ENCODE measurements at places on chromosomes 3 and 15.

DNA sequence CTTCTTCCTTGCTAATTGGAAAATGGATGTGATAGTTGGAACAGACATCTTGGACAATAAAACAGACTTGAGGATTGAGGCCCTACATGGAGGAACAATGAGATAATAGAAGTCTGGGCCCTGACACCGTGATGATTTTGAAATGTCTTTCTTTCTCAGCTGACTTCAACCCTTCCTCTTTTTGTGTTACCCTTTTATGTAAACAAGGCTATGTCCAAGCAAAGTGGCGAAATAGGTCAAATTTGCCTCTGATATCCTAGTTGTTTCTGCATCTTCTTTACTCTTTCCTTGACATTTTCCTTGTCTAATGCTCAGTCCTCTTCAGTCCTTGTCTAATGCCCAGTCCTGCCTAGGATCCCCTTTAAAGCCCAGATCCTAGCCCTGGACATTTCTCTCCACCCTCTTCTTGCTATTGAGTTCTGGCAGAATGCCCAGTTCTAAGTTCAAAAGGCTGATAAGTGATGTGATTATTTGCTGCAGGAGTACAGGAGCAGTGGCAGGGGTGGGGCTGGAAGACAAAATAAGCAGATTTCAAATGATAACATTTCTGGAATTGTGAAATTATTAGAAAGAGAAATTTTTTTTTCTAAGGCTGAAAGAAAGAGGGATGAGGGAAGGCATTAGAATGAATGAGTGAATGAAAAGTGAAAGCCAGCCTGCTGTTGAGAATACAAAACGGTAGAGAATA, 6.5 kb upstream of the VPS8 start:
- no peak for DNase-seq

DNA sequence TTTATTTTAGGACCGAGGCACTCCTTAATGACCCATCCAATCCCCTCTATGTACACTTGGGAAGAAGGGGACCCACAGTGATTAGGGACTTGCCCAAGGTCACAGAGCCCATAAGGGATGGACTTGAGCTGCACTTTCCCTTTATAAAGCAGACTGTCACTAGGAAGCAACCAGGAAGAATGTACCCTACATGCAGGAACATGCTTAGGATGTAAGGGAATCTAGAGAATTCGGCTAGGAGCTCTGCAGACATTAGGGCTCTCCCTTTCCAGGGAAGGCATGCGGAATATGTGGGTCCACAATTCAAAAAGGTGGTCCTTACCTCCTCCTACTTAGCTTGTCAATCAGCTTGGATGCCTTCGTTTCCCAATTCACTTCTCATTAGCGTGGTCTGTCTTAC, 78.7 kb downstream of the TMEM266 start:
- no peak for DNase-seq

DNA sequence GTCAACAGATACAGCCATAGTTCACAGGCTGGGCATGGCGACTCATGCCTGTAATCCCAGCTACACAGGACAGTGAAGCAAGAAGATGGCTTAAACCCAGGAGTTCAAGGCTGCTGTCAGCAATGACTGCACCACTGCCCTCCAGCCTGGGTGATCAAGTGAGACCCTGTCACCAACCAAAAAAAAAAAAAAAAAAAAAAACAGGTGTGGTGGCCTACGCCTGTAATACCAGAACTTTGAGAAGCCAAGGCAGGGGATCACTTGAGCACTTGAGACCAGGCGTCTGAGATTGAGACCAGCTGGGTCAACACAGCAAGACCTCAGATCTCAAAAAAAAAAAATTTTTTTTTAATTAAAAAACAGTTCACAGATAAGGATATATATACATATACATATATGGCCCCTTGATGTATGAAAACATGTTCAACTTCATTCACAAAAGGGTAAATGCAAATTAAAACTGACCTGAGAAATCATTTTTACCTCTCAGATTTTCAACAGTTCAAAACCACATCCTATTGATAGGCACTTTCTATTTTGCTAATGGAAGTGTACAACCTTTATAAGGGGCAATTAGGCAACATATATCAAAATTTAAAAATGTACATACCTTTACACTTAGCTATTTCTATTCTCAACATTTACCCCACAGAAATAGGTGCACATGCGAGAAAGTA, 51.1 kb downstream of the OSBPL10 start:
- no peak for DNase-seq

- DNase-seq: no peak
Observed at GRCh38 chr15:39887832-39888231, 32.2 kb downstream of the GPR176 start.

DNA sequence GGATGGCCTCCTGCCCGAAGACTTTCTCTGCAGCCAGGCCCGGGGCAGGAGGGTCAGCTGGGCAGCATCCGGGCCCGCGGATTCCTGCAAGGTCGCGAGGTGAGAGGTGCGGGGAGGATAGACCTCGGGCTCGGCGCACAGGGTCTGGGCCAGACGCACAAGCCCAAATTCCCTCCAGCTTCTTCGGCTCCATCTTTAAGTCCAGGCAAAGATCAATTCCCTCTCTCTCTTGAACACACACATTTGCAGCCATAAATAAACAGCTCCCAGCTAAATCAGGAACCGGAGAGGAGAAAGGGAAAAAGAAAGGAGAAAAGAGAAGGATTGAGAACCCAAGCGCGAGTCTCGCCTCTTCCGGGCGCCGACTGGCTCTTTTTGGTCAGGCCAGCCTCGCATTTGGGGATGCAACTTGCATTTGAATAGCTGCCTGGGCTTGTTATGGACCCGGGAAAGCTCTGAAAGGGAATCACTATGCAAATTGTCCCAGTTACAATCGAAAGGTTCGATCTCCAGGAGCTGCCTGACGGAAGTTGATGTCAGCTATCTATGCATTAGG, 14.5 kb upstream of the ONECUT1 start:
- no peak for DNase-seq

GRCh38 chr15:100879464-100880138, at the start of gene ALDH1A3:
ALDH1A3 (plus strand) TSS chr15:100879831; CDS start chr15:100879908, 77 bp downstream.
- no peak for DNase-seq

GRCh38 chr3:149566292-149566975, 91.4 kb downstream of the WWTR1 start:
- DNase-seq: no peak

- DNase-seq: no peak
Observed at GRCh38 chr3:40088527-40089170, 220.9 kb upstream of the EIF1B start.

DNA sequence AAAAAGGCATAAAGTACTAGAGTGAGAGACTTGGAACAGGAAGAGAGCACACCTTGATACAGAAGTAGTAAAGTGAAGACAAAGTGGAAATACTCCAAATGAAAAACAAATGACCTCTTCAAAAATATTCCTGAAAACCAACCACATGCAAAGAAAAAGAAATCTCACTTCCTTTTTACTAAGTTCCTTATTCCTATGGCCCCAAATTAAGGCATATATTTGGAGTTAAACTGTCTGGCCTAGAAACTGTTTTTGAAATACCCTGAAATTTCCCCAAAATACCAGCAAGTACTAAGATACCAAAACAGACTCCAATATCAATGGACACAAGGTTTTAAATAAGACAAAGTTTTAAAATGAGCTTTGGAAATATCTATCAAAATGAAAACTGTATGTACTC, 58.2 kb downstream of the ZNF148 start:
- DNase-seq: no peak

- DNase-seq: no peak
Observed at GRCh38 chr3:185724251-185724650, 100.6 kb downstream of the IGF2BP2 start.

DNA sequence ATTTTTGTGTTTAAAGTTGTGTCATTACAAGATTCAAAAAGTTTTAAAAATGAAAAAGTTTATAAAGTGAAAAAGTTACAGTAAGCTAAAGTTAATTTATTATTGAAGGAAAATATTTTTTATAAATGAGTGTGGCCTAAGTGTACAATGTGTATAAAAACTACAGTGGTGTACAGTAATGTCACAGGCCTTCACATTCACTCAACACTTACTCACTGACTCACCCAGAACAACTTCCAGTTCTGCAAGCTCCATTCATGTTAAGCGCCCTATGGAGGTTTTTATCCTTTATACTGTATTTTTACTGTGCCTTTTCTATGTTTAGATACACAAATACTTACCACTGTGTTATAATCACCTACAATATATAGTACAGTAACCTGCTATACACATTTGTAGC, 76.3 kb downstream of the DTWD1 start:
- no peak for DNase-seq

DNA sequence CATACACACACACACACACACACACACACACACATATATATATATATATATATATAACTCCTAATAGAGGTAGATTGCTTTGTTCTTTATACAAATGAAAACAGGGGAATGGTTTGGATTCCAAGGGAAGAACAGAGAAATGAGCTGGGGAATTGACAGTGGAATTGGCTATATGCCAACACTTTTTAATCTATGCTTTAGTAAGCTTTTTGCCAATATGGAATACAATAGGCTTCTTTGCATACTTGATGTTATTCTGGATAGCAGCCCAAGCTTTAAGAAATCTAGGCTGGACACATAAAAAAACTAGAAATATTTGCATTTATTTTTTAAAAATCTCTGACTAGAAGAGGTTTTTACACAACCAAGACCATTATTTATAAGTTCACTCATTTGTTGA, 334.2 kb upstream of the MDFIC2 start:
- no peak for DNase-seq

GRCh38 chr3:61177450-61177849, 73.8 kb downstream of the FHIT start:
- DNase-seq: no peak
